ENCODE measurements at places on chromosomes 2 and 18.

- no peak for DNase-seq
Measured at GRCh38 chr2:114968748-114969400, 526.4 kb downstream of the DPP10 start.

DNA sequence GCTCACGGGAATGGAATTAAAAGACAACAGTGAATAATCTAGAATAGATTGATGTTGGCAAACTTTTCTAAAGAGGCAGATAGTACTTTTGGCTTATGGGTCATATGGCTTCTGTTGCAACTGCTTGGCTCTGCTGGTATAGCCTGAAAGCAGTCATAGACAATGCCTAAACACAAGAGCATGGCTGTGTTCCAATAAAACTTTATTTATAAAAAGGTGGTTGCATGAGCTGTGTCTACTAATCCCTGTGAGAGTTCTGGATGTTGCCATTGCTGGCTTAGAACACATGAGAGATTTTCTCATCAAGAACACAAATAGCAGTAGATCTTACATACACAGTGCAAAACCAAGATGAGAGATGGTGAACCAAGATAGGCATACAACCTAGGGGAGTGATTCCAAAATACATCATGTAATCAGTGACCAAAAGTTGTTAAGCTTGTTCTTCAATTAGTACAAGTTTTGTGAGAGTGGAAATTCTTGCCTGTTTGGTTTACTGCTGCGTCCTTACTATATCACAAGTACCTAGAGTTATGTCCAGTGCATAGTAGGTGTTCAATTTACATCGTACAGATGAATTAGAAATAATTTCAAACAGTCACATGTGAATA, 380.0 kb downstream of the METTL4 start:
- no peak for DNase-seq

DNA sequence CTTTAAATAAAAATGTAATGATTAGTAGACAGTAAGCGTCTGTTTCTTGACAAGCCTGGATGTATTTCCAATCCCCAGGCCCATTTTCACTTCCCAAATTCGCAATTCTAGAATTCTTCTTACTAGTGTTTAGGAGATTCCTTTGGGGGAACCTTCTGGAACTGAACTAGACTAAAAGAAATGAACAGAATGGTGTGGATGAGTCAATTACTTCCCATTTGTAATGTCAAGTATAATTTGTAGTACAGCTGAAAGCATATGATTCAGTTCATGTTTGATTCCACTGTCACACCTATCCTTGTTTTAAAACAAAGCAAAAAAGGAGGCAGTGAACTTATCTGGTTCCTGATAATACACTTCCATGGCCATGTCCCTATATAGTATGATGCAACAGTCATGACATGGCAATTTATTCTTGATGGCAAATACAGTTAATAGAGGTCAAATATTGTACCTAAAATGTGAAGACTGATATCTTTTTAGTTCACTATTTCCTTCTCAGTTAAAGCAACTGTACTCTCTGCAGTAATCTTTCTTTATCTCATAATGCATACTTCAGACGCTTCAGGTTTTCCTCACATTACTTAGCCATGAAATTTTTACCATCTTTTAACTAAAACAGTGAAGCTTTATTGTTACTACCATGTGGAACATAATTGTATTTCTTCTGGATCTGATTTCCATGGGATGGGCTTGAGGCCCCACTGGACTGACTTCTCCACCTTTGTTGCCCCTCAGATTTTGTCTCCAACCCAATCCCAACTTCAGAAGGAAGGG, 2.0 kb downstream of the IDH1 start:
- no peak for DNase-seq

DNA sequence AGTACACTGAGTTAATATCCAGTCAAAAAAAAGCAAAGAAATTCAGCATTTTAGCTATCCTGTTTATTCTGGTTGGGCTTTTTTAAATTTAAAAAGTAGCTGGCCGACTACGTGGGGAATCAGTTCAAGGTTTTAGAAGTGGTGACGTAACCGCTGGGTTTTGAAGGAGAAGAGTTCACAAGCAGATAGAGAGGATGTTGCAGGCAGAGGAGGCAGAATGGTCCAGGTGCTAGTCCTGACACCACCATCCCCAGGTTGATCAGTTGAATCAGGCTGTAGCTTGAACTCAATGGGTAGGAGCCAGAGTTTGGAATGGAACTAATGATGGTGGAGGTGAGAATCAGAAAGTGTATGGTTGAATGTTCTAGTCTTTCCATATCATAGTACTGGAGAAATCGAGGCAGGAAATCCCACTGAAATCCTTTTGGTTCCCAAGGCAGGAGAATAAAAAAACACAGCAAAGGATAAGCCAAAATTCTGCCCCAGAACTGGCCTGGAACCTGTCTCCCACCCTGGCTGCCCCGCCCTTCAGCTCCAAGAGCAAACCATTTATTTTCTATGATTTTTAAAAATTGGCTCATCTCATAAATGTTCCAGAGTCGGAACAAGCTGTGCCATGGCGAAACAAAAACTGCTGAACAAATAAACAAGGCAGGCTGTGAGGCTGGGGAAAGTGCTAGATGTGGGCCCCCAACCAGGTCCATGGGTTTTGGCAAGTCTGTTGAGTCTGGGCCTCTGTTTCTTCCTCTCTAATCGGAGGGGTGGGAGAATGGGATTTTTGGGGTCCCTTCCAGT, 44.0 kb downstream of the SLC4A1AP start:
- DNase-seq: no peak

DNA sequence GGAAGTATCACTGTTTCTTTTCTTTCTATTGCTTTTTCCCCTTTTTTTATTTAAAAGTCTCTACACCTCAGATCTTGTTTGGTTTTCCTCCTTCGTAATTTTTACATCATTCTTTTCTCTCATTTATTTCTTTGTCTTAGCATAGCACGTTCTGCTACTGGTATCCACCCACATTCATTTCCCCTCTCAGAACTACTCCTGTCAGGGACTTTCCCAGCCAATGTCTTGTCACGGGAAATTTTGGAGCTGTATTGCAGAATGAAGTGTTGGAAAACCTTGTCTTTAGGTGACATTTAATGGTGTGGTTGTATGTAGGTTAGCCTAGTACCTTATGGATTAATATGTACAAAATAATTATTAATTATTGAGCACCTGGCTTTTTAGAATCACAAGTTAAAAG, 34.0 kb downstream of the TTLL4 start:
- DNase-seq: no peak

- no peak for DNase-seq
Measured at GRCh38 chr2:3278521-3279218, 98.9 kb downstream of the EIPR1 start.
